ENCODE measurements at places on chromosomes 5 and 9. TPM values are rescaled to one million over a fixed set of nuclear protein-coding genes. Genes with fewer than 3 reads are reported as not detected.

- DNase-seq: no peak
These were observed 10.3 kb downstream of the FBXW5 start for GRCh38 chr9:136934277-136934676.

GRCh38 chr9:122374885-122375420 is 4.1 kb downstream of the PTGS1 start:
- peak; percentile 82 for DNase-seq

DNA sequence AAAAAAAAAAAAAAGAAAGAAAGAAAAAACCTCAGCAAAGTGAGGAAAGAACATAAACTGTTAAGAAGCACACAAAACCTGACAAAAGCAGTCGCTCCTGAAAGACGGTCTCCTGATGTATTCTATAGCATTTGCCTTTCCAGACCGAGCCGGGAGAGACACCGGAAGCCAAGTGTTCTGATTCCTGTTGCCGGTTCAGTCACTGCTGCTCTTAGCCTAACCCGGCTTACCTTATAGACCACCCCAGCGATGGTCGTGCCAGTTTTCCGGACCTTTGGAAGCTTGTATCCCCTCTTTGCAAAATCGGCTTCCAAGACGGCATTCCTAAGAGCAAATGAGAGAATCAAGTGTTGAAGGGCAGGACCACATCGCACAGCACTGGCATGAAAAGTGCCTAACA is 630 bp downstream of the PSMB7 start:
- no peak for DNase-seq

- DNase-seq: no peak
These were observed 240.2 kb downstream of the IRX1 start for GRCh38 chr5:3835811-3836210.

DNA sequence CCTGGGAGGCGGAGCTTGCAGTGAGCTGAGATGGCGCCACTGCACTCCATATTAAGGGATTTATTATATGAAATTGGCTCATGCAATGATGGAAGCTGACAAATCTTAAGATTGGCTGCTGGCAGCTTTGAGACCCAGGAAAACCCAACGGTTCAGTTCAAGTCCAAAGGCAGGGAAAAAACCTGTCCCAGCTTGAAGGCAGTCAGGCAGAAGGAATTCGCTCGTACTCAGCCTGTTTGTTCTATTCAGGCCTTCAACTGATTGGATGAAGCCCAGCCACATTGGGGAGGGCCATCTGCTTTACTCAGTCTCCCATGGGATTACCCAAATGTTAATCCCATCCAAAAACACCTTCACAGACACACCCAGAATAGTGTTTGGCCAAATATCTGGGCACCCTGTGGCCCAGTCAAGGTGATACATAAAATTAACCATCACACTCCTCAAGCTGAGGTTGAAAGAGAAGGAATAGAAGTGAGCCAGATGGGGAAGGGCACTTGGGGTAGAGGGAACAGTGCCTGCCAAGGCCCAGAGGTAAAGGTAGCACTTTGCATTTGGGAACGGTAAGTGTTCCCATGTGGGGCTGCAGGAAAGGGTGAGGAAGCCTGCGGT is 8.5 kb upstream of the ORM1 start:
- DNase-seq: no peak

Gene NCBP1
- total RNA-seq: 15.1 TPM

DNA sequence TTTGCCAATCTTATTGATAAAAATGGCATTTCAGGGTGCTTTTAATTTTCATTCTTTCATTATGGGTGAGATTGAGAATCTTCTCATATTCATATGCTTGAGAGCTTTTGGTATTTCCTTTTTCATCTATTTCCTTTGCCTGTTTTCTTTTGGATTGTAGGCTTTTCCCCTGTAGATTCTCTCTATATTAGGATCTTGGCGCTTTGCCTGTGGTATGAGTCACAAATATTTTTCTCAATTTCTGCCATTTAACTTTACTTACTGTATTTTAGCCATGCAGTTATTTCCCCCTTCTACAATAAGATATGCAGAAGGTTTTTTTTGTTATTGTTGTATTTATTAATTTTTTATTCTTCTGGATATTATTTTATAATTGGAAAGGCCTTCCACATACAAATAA is 21.5 kb upstream of the KLF9 start:
- DNase-seq: peak; percentile 45

- DNase-seq: no peak
These were observed 34.2 kb upstream of the STRBP start for GRCh38 chr9:123302348-123303214.

DNA sequence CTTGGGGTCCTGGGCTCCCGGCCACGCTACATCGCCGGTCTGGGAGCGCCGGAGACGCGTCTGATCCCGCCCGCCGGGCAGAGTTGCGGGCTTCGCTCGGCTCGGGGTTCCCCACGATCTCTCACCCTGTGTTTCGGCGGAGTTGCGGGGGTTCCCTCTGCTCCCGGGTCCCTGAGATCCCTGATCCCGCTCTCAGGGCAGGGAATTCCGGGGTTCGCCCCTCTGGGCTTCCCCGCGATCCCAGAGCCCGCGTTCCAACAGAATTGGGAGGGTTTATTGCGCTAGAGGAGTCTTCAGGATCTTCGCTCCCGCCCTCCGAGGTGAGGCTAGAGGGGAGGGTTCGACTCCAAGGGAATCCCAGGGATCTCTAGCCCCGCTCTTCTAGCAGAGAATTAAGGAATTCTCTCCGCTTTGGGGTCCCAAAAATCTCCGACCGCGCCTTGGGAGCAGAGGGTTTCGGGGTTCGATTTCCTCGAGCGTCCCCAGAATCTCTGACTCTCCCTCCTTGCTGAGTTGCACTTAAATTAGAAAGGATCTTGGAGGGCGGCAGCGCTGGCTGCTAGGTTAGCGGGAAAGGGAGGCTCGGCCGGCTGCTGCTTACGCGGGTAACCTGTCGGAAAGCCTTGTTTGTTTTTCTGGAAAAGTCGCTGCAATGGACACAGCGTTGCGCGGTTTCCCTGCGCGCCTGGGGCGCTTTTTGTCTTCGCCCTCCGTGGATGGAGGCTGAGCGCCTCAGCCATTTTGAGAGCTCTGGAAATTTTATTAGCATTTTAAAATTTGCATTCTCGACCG is 1.3 kb downstream of the DMRT1 start:
- DNase-seq: no peak

DNA sequence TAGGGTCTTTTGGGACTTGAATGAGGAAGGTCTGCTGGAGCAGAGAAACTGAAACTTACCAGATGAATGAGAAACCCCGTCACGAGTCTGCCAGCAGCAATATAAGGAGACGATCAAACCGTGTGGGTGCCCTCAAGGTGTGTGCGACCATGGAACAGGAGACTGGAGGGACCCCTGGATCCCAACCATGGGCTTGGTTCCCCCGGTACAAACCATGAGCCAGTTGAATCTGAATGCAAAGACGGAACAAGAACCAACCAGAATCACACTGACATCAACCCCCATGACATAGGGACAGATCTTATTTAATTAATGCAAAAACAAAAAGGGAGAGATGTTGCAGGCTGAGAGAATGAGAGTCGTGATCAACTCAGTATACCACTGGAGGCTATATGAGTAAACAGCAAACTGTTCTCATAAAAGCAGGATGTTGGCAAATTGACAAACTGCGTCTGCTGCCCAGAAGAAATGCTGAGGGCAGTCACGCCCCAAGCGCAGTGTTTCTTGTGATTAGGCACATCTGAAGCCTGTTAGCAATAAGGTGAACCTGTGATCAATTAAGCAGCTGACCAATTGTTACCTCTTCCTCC is 475.5 kb upstream of the ACO1 start:
- DNase-seq: no peak
